Stimulated activated CD8-positive, alpha-beta memory T cell treated with anti-CD3 and anti-CD28 coated beads, Interleukin-2, amount 100 ng/mL, for 1 hour (primary cell): ENCODE measurements at places on chromosomes 2 and 18.

GRCh38 chr2:95359031-95359430 is 43.5 kb upstream of the FAHD2A start:
- no peak for DNase-seq

GRCh38 chr2:175309799-175310198 is 128.3 kb upstream of the ATP5MC3 start:
- no peak for DNase-seq

DNA sequence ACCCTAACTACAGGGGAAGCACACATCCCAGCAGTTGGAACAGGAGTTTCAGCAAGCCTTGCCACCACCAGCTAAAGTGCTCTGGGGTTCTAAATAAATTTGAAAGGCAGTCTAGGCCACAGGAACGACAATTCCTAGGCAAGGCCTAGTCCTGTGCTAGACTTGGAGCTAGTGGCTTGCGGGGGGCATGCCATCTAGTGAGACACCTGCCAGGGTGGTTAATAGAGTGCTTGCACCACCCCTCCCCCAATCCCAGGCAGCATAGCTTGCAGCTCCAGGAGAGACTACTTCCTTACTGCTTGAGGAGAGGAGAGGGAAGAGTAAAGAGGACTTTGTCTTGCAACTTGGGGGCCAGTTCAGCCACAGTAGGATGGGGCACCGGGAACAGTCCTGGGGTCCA is 101.8 kb downstream of the SLC39A10 start:
- no peak for DNase-seq

- no peak for DNase-seq
Observed at GRCh38 chr2:69010437-69011194, 2.4 kb upstream of the ANTXR1 start.

DNA sequence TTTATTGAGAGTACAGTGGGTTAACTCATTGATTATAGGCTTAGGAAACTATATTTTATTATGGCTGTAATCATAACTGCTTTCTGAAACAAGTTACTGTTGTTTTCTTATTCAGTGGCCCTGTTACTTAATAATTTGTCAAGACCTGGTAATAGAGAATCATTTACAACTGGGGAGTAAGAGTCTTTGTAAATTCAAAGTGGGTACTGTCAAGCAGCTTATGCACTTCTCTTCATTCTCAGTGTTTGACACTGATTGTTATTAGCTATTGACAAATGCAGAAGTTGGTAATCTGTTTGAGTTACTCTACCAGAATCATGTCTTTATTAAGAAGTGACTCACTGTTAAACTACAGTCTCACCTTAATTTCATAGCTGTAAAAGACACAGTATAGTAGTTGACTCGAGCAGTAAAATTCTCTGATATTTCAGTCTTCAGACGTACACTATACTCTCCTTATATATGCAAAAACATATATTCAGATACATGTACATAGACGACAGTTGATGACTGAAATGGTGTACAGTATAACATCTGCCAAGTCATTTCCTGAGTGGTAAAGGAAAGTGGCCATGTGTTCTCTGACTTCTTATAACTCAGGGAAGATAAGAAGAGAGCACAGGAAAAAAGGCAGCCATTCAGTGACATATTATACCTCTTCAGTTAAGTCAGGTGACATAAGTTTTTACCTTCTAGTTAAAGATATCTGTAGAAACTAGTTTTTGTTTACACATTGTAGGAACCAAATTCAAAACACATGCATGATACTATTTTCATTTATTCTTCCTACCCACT is 36.0 kb upstream of the TTC27 start:
- DNase-seq = no peak

DNA sequence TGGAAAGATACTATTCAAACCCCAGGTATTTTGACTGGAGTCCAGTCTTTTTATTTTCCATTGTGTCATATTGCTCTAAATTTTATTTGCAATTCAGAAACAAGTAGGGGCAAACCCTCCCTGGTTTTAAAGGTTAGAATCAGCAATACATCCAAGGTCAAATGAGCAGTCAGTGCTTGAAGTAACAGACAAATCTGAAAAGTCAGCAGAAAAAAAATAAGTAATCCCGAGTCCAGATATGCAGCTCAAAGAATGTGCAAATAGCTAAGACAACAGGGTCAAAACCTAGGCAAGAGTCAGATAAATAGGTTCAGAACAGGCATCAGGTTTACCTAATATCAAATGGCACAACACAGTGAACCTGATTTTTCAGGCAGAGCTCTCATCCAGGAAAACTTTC is 367.0 kb downstream of the STK39 start:
- DNase-seq = no peak

DNA sequence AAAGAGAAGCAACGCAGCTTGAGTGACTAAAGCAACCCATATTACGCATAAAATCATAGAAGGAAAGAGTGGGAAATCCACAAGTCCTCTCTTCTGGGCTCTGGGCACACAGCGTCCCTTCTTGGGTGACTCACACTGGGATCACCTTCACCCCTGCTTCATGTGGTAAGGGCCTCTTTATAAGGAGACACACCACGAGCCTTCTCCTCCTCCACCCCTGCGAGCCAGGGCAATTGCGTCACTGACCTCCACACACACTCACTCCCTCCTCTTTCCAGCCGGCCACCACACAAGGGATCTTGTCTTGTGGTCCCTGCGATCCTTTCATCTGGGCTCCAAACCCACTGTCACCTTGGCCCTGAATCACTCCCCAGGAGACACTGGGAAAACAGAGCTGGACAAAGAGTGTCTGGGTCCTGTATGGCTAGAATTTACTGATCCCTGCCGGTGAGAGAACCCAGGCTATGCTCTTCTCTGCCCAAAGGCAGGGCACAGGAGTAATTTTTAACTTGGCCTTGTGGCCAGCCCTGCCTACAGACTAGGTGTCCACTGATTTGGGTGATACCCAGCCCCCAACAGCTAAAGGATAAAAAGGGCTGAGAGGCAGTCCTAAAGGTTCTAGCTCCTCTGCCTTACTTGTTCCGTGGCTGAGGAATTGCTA is 35.3 kb downstream of the NHEJ1 start:
- DNase-seq = no peak

- DNase-seq = no peak
Observed at GRCh38 chr2:23669413-23670244, 257.3 kb downstream of the ATAD2B start.

- DNase-seq = no peak
Observed at GRCh38 chr2:7878786-7879482, 802.9 kb upstream of the ID2 start.

DNA sequence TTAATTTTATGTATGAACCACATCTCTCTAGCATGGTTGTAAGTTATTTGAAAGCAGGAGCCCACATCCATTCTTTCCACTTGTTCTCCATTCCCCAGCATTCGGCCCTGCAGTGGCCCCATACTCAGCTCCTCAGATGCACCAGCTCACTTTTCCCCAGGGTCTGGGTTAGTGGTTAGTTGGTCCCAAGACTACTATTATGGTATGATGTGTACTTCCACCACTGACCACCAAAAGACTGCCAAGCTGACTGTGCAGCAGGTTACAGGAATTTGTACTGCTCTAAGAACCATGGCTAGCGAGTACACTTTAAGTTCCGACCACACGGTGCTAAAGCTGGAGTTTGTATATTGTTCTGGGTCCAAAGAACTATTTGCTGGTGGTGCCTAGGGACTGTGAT is 413.6 kb upstream of the TCF4 start:
- no peak for DNase-seq

DNA sequence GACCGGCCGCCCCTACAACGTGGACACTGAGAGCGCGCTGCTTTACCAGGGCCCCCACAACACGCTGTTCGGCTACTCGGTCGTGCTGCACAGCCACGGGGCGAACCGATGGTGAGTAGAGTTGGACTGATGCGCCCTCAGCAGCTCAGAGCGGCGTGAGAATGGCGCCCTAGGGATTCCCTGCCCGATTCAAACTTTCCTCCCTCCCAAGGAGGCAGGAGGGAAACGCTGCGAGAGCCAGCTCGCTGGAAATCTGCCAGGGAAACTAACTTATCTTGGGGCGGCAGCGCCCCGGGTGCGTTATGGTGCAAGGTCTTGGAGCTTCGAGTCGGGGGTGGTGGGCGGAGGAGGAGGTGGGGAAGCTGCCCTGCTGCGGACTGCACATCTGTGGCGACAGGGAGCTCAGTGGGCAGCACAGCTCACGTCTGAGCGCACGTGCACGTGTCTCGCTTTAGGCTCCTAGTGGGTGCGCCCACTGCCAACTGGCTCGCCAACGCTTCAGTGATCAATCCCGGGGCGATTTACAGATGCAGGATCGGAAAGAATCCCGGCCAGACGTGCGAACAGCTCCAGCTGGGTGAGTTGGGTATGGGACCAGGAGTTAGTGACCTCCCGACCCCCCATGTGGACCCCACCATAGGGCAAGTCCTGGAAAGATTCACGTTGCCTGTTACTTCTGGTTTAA is 697 bp downstream of the ITGA4 start:
- DNase-seq = no peak

DNA sequence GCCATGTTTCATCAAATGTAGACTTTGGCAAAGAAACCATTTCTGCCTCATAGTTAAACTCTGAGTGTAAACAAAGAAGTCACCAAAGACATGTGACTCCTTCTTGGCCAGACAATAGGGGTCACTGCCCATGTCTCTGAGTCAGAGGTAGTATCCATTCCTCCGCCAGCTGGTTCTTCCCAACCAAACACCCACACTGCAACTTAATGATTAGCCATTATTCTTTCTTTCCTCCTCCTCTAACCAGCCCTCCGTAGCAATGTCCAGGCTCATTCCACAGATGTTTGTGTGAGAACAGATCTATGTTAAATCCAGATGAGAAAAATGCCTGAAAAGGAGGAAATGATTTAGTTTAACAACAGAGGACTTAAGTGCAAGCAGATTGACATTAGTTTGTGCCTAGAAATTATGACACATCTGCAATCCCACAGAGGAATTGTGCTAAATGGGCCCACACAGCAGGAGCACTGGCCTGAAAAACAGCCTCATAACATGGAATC is 127.9 kb upstream of the SH3BP4 start:
- DNase-seq = no peak

- DNase-seq = no peak
Observed at GRCh38 chr2:103364177-103364576, 602.3 kb downstream of the TMEM182 start.

GRCh38 chr2:3282056-3282998 is 95.3 kb downstream of the EIPR1 start:
- no peak for DNase-seq

DNA sequence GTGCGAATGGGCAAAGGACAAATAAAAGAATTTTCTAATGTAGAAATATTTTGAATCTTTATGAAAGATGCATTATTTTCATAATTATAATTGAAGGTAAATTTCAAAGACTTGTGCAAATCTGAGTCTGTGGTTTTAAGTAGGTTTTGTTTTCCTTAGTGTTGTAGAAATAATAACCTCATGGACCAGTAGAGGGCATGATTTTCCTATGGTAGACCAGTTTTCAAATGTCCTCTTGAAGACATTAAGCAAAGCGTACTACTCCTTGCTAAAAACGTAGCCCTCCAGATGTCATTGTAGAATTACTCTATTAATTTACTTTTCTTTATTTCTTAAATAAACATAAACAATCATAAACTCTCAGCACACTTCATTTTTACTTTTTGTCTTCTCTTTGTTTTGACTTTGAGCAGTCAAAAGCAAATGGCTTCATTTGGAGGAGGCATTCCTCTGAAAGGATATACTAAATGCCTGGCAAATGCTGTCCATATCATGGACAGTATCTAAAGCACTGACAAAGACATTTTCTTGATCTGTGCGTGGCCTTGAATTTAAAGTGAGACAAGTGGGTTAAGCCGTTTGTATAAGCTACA is 85.8 kb upstream of the FAM237A start:
- DNase-seq = no peak

DNA sequence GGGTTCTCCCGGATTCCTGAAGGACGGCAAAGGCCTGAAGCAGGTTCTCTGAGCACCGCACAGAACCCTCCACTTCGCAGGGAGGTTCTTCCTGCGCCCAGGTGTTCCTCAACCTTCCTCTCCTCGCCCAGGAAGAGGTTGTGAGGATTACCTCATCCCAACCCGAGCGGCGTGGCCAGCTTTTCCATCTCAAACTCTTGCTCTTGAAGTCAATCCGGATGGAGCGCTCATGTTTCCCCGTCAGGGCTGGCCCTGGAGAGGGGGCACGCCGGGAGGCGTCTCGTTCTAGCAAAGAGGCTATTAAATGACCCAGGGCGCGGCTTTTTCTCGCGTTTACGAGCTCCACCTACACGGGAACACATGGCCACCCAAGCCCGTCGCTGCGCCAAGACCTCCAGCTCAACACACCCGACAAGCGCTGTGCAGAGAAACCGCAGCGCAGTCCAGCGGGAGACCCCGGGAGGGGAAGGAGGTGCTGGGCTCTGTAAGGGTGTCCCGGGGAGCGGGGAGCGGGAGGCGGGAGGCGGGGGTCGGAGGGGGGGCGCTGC is 540 bp upstream of the RAB10 start:
- DNase-seq = no peak

DNA sequence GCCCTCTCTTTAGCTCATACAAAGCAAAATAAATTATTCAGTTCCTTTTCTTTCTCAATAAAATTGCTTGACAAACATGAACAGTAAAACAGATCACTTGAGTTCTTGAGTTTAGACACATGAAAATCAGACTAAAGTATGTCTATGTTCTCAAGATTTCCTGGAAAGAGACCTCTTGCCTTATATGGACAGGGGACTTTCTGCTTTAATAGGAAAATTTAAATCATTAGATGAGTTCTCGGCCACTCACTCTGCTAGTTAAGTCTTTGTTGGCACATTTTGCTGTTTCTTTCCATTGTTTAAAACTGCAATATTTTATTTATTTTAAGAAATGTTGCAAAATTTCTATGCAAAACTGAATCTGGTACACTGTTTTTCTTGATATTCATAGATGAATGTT is 207.8 kb downstream of the RND3 start:
- DNase-seq = no peak

DNA sequence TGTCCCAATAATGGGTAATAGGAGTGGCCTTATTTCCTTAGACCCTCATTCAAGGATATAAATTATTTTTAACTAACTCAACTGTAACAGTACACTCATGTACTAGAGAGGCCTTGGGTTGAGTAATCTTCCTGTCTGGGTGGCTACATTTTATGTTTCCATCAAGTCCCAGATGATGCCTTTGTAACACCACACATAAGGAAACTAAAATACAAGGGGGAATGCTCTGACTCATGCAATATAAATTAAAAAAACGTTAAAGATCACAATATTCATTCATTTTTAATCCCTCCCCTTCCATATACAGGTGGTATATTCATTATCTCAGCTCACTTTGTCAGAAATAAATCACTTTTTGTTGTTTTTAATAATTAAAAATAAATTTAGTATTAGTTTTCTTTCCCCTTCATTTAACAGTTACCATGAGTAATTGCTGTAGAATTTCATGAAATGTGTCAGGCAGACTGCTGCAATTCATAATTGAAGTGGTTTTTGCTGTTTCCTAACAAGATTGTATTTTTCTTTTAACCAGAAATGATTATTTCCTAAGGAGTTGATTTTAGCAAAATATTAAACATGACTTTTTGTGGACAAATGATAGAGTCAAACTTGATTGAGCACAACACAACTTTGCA is 1403.6 kb downstream of the SUCLG1 start:
- DNase-seq = no peak

GRCh38 chr2:143475041-143475776 is 346.0 kb downstream of the ARHGAP15 start:
- no peak for DNase-seq
